Articular chondrocyte of knee joint (primary cell): ENCODE measurements at places on chromosomes 11 and 22. TPM values are rescaled to one million over a fixed set of nuclear protein-coding genes. Genes with fewer than 3 reads are reported as not detected.

Gene DNAJB13
- not detected in 2 replicates for total RNA-seq

Gene ACR
- total RNA-seq = not detected in 2 replicates

Gene C22orf42
- total RNA-seq = not detected in 2 replicates

Gene BATF2
- 0.39 and 1.4 TPM in 2 replicates for total RNA-seq

Gene PTH
- total RNA-seq = not detected in 2 replicates

Gene P4HA3
- total RNA-seq = 5.6 and 6.2 TPM in 2 replicates

Gene NCR3LG1
- 6.4 and 14.4 TPM in 2 replicates for total RNA-seq

Gene FOLH1
- not detected in 2 replicates for total RNA-seq
